ENCODE measurements at places on chromosomes 6 and 20.

GRCh38 chr6:118750143-118750542 lies 98.8 kb upstream of the CEP85L start:
- no peak for DNase-seq

DNA sequence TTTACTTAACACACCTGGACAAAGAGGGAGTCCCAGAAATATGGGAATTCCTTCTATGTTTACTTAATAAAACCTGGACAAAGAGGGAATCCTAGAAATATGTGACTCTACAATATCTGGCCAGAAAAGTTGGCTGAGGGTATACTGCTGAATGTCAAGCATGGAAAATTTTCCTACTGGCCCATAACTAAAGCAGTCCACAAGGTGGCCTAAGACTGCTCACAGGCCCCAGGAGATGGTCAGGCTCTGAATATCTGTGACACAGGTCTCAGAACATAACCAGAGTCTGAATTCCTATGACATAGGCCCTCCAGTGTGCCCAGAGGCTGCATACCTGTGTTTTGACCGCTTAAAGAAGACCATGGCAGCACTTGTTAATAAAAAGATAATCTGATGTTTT lies 578.2 kb upstream of the NRSN1 start:
- DNase-seq, result peak; percentile 34

- no peak for DNase-seq
Measured at GRCh38 chr6:37583261-37583660, 83.6 kb upstream of the CCDC167 start.

- DNase-seq, result no peak
Measured at GRCh38 chr20:16676891-16677290, 52.9 kb upstream of the SNRPB2 start.

DNA sequence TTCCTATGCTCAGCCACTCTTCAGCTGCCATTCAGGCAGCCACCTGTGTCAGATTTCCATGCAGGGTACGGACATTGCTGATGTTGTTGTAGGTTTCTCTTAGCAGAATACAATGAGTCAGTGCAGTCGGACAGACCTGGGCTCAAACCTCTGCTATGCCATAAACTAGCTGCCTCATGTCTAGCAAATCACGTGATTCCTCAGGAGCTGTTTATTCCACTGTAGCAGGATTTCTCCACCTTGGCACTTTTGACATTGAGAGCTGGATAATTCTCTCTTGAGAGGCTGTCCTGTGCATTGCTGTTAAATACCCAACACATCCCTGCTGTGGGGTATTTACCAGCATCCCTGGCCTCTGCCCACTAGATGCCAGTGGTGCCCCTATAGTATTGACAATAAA lies 413.8 kb upstream of the CDH4 start:
- DNase-seq, result no peak

DNA sequence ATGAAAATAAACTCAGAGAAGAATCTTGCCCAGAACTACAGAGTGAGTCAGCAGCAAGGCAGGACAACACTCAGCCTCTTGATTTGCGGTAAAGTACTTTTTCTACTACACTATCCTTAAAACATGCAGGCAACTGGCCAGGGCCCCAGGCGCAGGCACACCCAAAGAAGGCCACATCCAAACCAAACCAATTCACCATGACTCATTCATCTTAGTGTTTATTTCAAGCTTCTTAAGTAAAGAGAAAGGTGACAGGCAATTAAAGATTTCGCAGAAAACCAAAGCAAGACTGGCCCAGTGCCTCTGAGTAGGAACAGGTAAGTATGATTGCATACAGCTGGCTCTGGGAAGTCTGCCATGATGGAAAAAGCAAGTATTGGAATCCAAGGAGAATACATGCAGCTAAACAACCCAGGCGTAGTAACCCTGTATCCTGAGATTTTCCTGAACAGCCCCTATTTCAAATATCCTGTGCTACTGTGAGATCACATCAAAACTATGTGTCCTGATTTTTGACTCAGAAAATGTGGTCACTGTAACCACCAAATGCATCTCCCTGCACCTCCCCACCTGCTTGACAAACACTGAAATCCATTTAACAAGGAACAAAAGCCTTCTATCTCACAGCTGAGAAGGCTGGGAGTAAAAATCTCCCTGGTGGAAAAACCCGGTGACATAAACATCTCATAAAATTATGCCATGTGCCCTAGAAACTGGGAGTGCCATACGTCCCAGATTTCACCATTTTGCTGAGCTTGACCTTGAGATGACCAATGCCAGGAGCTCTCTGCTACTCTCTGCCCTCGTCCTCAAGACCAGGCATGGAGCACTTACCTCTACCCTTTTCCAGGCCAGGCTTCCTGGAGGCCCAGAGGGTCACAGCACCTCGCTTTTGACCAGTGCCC lies 12.4 kb downstream of the WFDC3 start:
- no peak for DNase-seq

GRCh38 chr6:40965046-40965445 lies 74.0 kb downstream of the UNC5CL start:
- DNase-seq, result no peak

DNA sequence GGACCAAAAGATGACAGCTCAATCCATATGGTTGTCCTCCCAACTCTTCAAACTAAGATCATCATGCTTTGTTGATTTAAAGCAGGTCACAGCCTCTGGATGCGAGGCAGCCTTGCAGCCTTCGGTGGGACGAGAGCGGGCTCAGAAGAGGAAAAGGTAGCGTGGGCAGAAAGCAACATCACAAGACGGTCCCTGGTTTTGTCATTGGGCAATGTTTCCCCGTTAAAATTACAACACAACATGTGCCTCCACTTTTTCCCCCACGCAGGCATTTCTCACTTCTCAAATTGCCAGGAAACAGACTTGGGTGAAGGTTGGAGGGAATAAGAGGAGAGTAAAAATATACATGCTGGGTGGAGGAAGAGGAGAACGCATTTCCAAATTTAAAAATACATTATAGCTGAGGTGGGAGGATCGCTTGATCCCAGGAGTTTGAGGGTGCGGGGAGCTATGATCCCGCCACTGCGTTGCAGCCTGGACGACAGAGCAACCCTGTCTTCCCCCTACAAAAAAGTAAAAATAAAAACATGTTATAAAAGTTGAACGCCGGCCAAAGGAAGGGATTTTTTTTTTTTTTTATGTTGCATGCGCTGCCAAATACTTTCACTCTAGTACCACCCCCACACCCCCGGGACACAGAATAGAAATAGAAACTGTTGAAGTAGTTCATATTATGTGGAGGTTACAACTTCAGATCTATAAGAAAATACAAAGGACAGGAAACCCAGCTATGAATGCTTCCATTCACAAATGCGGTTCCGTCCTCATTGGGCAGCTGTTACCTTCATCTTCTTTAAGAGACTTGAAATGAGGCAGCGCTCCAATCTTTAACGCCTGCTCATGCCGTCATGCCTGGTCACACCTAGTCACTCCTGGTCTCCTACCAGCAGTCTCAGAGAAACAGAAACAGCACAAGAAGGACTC lies 13.9 kb upstream of the NAA20 start:
- no peak for DNase-seq

- DNase-seq, result no peak
Measured at GRCh38 chr6:128032042-128032441, 131.2 kb upstream of the THEMIS start.

- no peak for DNase-seq
Measured at GRCh38 chr6:138044458-138044857, 62.8 kb downstream of the PERP start.

- DNase-seq, result no peak
Measured at GRCh38 chr6:42269553-42269952, 51.9 kb upstream of the MRPS10 start.

DNA sequence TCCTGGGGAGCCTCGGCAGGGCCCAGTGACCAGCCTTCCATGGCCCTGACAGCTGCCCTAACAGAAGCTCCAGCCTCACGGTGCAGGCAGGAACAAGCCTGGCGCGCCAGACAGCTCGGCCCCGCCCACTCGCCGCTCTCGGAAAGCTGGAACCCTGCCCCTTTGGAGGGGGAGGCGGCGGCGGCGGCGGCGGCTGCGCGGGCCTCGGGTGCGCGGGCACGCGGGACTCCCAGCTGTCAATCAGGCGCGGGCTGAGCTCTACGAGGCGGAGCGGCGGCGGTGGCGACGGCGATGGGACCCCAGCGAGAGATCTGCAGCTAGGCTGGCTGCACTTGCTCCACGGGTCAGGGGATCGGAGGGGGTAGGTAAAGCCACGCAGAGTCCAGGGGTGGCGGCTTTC lies at the start of gene NRSN1:
TSS of gene NRSN1 (plus strand) at position 236 of the 400 bp plus-strand sequence. CDS start 8,113 bp downstream, outside the sequence.
- peak; percentile 89 for DNase-seq

GRCh38 chr6:129683601-129684322 lies 26.2 kb downstream of the ARHGAP18 start:
- DNase-seq, result no peak

DNA sequence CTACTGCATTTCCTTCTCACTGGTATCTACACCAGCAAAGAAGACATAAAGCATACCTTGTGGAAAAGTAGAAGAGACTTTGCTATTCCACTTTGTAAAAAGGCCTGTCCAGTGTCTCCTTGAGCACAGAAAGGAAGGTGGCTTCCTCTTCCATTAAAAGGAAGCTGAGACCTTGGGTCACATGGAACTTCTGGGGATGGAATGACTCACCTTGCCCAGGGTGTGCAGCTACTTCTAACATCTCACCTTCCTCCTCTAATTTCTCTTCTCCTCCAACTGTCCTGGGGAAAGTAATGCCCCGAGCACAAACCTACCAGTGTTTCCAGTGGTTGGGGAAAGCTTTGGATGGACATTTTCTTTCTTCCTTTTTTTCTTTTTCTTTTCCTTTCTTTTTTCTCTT lies 848.8 kb upstream of the MAP3K7 start:
- no peak for DNase-seq

- DNase-seq, result no peak
Measured at GRCh38 chr6:108555399-108556052, 5.2 kb upstream of the FOXO3 start.

- DNase-seq, result no peak
Measured at GRCh38 chr6:40313582-40313981, 273.6 kb downstream of the LRFN2 start.

GRCh38 chr6:169556758-169557548 lies 144.9 kb downstream of the WDR27 start:
- DNase-seq, result no peak

- DNase-seq, result no peak
Measured at GRCh38 chr6:96604420-96604819, 41.5 kb downstream of the FHL5 start.

Measured in H9 (cell line).